ENCODE measurements at places on chromosomes 3 and 15.

- no peak for DNase-seq
Observed at GRCh38 chr3:8303466-8303865, 198.2 kb upstream of the LMCD1 start.

- no peak for DNase-seq
Observed at GRCh38 chr15:73882761-73883419, 9.5 kb downstream of the TBC1D21 start.

- DNase-seq: no peak
Observed at GRCh38 chr3:104612218-104612617, 754.5 kb upstream of the ALCAM start.

GRCh38 chr3:53863145-53863544 lies 16.8 kb downstream of the IL17RB start:
- no peak for DNase-seq

DNA sequence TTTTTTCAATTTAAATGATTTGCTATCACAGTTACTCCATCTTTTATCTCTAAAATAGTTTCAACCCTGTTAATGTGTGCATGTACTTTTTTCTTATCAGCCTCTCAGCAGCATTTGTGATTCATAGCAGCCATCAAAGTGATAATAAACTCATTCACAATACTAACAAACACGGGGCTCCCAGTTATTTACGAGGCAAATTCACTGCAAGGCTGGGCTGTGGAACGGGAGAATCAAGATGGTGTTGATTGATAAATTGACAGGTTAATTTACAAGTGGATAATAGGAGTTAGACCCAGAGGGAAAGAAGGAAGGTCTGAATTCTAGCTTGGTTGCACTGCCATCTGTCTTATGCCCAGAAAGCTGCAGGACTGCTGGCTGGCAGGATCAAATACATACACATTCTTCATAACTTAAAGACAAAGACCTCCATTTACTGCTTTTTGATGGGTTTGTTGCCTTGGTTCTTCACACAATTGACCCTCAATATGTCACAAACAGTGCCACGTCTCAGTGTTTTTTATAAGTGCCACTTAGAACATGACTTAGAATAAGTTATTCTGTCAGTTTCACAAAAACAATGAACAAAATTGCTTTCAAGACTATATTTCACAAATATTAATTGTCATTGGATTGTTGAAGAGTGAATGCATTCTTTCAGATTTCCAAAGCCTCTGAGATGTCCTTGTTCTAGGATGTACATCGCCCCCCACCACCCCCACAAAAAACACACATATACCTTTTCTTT lies 562.8 kb downstream of the NR2F2 start:
- DNase-seq: no peak

GRCh38 chr3:46440531-46441294 lies 24.0 kb downstream of the LTF start:
- DNase-seq: no peak
